Upper lobe of left lung (tissue), 6 donors: ENCODE measurements at places on chromosomes 2 and 18. TPM values are rescaled to one million over a fixed set of nuclear protein-coding genes. Genes with fewer than 3 reads are reported as not detected.

- peak overlapping the region; percentile 5 for H3K4me3 ChIP-seq
- H3K4me1 ChIP-seq, result peaks cover 14% of the 10 kb centered on the region
- H3K27ac ChIP-seq, result peak overlapping the region; percentile 54
- H3K36me3 ChIP-seq, result no peaks in the 10 kb centered on the region
- H3K27me3 ChIP-seq, result no peaks in the 10 kb centered on the region
These were observed 12.7 kb downstream of the TTC39C start for GRCh38 chr18:24027156-24027827.

- no peaks in the 10 kb centered on the region for H3K27me3 ChIP-seq
- no peak overlapping the region for H3K4me3 ChIP-seq
- H3K36me3 ChIP-seq, result peaks cover 47% of the 10 kb centered on the region
- DNase-seq, result no peak
- peaks cover 5% of the 10 kb centered on the region for H3K4me1 ChIP-seq
These were observed 36.2 kb downstream of the CCDC93 start for GRCh38 chr2:117977696-117978095.

DNA sequence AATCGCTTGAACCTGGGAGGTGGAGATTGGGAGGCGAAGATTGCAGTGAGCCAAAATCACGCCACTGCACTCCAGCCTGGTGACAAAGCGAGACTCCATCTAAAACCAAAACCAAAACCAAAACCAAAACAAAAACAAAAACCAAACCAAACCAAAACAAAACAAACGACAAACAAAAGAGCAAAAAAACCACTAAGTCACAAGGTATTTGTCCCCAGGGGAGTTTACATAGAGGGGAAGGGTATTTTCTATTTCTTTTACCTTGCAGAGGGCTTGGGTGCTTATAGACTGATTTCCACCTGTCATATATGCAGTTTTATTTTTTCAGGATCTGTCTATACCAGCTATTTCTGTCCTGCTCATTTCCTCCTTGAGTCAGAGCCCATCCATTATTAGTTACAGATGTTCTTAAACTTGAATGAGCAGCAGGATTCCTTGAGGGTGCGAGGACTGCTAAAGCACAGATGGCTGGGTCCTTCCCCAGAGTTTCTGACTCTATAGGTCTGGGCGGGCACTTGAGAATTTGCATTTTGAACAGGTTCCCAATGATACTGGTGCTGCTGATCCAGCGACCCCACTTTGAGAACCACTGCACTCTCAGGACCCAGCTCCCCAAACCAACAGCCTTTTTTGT lies 102.2 kb upstream of the UXS1 start:
- H3K36me3 ChIP-seq, result no peaks in the 10 kb centered on the region
- no peaks in the 10 kb centered on the region for H3K27me3 ChIP-seq
- H3K27ac ChIP-seq, result no peak overlapping the region
- no peaks in the 10 kb centered on the region for H3K4me1 ChIP-seq
- H3K4me3 ChIP-seq, result no peak overlapping the region

Gene PER2
- 19.9 TPM for total RNA-seq

- H3K27me3 ChIP-seq, result no peaks in the 10 kb centered on the region
- H3K36me3 ChIP-seq, result no peaks in the 10 kb centered on the region
- no peak overlapping the region for H3K4me3 ChIP-seq
- no peak for DNase-seq
- H3K27ac ChIP-seq, result no peak overlapping the region
- peaks cover 7% of the 10 kb centered on the region for H3K4me1 ChIP-seq
These were observed 14.6 kb downstream of the RAMP1 start for GRCh38 chr2:237873897-237874551.

GRCh38 chr2:44713170-44713569 lies 228.3 kb upstream of the SIX3 start:
- H3K36me3 ChIP-seq, result no peaks in the 10 kb centered on the region
- no peak overlapping the region for H3K27ac ChIP-seq
- no peak overlapping the region for H3K4me3 ChIP-seq
